ENCODE measurements at places on chromosomes 3 and 15.

DNA sequence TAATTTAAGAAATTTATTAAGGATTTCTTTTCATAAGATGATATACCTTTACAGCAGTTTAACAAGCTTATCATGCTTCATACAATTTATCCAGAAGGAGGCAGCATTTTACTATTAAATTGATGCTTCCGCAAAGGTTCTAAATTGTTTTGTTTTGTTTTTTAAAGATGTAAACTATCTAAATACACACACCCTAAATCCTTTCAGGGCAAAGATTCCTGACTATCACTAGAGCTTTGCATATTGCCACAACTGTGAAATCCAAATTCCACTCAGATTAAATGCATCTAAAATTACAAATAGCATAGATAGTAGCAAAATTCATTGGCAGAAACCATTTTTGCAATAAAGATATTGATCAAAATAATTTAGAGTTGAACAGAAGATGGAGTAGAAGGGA lies 44.5 kb upstream of the CCNL1 start:
- DNase-seq: no peak

DNA sequence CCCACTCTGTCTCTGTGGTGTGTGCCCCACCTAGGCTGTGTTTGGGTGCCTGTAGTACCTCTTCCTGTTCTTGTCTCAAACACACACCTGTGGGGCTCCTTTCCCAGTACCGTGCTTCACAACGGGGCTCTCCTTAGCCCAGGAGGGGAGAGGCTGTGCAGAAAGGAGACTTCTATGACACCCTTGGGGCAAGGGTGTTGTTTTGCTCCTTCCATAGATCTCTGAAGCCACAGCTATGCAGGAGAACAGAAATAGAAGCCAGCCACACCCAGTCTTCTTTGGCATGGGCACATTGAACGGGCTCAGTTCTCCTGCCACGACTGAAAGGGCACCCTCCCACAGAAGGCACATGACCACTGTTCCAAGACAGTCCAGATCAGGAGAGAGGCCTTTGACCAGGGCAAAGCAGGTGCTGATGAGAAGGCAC lies 74.3 kb downstream of the LIPC start:
- DNase-seq: no peak

DNA sequence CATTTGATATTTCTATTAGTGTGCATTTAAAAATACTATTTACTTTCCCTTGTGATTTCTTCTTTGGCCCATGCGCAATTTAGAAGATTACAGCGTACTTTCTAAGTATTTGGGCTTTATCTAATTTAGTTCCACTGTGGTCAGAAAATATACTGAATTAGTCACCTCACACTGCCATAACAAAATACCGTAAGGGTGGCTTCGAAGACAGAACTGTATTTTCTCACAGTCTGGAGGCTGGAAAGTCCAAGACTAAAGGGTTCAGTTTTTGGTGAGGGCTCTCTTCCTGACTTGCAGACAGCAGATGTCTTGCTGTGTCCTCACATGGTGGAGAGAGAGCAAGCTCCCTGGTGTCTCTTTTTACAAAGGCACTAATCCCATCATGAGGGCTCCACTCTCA lies 286.2 kb downstream of the ADAMTSL3 start:
- no peak for DNase-seq

- no peak for DNase-seq
Measured at GRCh38 chr15:84702961-84703482, 12.9 kb downstream of the SEC11A start.

DNA sequence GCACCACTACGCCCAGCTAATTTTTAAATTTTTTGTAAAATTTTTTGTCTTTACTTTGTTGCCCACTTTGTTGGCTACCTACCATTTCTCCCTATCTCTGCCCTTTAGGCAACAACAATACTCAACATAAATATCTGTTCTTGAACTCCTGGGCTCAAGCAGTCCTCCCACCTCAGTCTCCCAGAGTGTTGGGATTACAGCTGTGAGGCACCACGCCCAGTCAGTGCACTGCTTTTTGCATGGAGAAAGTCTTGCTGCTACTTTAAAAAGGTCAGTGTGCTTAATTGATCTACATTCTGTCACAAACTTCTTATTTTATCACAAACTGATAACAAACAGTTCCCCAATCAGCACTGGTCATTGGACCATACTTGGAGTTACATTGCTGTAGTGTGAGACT lies 8.0 kb downstream of the USP8 start:
- no peak for DNase-seq

DNA sequence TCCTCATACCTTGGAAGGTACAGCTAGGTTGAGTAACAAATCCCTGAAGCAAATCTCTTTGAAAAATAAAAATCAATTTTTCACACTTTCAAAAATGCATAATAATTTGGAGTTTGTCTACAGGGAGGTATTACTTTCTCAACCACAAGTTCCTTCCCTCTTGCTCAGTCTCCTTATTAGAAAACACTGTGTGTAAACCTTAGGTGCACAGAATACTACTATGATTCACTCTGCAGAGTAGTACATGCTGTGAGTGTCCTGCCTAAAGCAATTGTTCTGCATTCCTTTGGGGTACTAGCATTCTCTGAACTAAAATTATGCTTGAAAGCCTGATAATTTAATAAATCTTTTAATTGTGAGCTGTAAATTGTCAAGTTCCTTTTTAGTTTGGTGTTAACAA lies 115.9 kb upstream of the EPHA3 start:
- DNase-seq: no peak

GRCh38 chr3:124347418-124347817 lies 355.5 kb upstream of the ROPN1 start:
- DNase-seq: no peak

DNA sequence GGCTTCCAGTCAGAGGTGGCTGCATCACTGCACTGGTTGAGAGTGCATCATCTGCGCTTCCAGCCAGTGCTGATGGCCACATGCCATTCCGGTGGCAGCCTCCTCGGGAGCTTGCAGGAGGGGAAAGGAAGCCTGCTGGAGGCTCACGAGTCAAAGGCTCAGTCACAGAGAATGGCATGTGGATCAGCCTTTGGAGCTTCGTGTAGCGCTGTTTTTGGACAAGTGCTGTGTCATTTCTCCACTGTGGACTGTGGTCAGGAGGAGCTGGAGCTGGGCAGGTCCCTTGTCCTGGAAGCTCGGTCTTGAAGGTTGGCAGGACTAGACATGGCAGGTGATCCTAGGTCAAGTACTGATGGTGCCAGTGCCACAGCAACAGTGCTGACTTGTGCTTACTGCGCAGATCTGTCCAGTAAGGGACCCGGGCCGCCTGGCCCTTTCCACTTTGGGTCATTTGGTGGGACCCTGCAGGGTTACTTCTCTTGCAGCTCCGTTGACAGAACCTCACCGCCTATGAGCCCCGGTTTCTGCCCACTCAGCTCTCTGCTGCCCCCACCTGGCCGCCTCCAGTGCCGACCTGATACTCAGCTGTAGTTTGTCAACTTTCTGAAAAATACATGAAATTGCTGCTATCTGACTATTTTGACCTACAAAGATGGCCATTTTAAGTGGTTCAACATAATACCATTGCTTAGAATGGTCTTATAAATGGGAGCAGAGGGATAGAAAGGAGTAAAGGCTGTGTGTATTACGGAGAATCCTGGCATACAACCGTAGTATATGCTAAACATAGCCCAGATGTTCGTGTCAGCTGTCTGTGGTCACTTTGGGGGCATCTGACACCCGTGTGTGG lies 27.6 kb upstream of the TRPM1 start:
- DNase-seq: peak; percentile 75

GRCh38 chr3:56903231-56903782 lies 101.6 kb upstream of the ARHGEF3 start:
- no peak for DNase-seq

DNA sequence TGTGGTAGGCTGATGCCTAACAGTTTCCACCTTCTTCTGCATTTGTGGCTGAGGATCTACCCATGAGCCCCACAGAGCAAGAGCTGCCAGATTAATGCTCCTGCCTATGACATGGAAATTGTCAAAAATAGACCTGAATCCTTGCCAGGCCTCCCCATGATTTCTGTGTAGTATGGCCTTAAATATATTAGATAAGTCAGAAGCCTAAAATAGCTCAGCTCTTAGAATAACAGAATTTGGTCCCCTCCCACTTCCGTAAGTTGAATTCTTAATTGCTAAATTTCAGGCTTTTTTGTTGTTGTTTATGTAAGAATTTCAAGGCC lies 129.0 kb downstream of the SERPINI1 start:
- DNase-seq: no peak

- DNase-seq: no peak
Measured at GRCh38 chr15:93762036-93762435, 469.3 kb upstream of the MCTP2 start.

DNA sequence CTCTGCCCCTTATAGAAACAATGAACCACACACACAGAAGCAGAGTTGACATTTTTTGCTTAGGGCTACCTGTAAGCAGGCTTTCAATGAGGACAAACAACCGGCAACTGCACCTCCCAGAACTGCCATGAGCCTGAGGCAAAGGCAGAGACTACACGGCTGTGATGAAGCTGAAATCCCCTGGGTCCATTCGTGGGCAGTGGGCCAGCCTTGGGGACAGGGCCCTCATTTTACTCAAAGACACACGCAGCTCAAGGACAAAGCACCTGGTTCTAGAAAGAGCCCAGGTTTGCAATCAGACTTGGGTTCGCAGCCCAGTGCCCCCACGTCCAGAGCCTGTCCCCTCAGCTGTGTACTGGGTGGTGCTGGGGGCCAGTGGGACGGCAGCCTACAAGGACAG lies 17.9 kb downstream of the FAM174B start:
- DNase-seq: no peak

DNA sequence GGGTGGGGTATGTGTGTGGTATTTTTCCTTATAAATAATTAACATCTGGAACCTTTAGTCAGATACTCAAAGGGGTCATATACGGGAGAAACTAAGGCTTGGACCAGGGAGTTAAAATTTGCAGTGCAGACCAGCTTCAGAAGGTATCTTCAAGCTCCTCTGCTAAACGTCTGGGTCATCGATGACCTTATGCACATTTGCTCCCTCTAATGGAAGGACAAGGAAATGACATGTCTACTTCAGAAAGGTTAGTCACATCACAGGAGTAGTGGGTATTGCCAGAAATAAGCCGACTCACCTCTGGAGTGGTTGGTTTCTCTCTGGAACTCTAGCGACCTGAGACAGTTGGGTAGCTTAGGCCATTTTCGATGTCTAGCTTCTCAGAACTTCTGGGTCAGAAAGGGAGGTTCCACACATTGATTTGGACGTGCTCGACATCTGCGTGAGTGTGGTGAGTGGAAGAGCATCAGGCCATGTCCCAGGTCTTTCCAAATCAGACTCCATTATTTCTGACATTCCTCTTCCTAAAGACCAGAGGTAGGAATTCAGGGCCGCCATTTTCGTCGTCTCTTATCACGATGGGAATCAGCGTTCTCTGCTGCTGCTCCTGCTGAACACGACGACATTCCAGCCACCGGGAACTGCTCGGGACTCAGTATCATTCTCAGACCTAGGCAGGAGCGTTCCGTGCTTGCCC lies 31.8 kb upstream of the RASA2 start:
- no peak for DNase-seq

DNA sequence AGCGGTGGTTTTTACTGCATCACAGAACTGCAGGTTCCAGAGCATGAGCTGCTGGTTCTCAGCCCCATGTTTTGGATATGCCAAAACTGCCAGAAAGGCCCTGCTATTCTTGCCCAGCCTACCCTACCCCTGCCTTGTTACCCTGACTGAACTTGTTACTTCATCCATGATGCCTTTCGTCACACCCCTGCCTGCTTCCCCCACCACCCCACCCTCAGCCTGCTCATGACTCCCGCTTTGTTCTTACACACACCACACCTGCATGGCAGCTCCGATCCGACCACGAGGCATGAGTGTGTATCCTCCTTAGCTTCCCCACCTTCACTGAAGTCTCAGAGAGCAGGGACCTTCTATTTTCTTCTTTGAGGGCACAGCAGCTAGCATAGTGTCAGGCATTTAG lies 5.1 kb upstream of the TM4SF1 start:
- no peak for DNase-seq

GRCh38 chr3:114364806-114365654 lies 71.2 kb downstream of the TIGIT start:
- no peak for DNase-seq

All from stimulated activated CD4-positive, alpha-beta T cell treated with anti-CD3 and anti-CD28 coated beads, Interleukin-12 subunit alpha, Interleukin-12 subunit beta, amount 100 ng/mL, for 24 hours (primary cell).